CD4-positive, alpha-beta T cell (primary cell): ENCODE measurements at places on chromosomes 1 and 21. TPM values are rescaled to one million over a fixed set of nuclear protein-coding genes. Genes with fewer than 3 reads are reported as not detected.

DNA sequence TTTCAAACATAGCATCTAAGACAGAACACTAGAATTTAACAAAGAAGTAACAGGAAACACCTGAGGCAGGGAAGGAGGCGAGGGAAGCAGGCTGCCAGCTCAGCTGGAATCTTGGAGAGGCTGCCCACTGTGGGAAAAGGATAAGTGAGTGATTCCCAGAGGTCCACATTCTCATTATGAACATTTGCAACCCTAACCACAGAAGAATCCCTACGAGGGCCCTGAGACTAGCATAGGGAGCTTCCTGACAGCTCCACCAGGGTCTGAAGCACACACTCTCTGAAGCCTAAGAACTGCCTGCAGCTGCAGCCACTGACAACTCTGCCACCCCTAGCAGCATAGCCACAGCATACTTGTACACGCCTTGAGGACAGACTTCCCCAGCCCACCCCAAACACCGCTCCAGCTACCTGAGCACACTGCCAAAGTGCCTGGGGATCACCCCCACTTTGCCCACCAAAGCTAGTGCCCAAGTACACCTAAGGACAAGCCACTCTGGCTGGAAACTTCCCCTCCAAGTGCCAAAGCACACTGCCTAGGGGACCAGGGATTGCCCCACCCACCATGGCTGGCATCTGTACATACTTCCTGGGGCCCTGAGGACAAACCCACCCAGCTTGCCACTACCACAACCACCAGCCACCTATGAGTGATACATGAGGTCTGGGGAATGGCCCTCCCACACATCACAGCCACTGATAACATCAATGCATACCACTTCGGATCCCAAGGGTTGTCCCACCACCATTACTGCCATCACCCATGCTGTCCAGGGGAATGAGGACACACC lies 76.6 kb upstream of the GUCA2A start:
- DNase-seq, result no peak

DNA sequence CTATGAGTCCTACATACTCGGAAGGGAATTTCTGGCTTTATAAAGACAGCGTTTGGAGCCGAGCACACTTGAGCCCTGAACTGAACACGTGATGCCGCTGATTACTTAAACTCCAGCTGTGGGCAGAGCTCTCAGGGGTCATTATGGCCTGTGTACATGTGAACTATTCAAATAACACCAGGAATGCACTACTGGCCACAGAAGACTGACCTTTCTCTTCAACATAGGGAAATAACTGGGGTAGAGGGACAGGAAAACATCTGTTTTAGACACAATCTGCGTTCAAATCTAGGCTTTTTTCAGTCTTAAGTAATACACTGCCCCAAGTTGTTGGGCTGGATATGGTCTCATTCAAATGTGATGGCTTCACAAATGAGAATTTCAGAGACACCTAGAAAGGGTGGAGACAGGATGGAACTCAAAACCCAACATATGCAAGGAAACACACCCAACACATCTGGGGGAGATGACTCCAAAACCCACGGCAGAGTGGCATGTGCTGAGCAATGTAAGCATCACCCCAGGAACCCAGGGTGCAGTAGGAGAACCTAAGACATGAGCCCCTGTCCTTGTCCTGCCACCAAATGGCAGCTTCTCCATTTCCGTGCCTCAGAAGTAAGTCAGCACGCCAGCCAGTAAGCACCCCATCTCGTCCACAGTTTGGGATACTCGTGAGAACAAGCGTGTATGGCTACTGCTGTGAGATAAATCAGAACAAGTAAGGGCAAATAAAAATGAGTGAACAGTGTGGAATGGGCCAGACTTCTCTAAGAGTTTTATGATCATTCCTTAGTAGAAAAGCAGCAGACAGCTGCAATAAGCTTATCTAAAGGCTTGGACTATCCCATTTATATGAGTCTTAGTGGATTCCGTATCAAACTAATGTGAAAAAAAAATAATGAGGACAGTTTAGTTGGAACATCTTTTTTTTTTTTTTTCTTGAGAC lies 24.9 kb downstream of the NID1 start:
- DNase-seq, result no peak

GRCh38 chr1:22773981-22774832 lies 63.6 kb downstream of the EPHB2 start:
- DNase-seq, result no peak

- no peak for DNase-seq
Observed at GRCh38 chr1:204975021-204975420, 68.0 kb upstream of the CNTN2 start.

MAEL gene
- not detected for total RNA-seq

SELL gene
- 216 TPM for total RNA-seq

RGSL1 gene
- not detected for total RNA-seq
